NCI-H187 treated with DMSO at 0.1 percent for 48 hours (cell line): ENCODE measurements at places on chromosomes 4 and X.

GRCh38 chr4:144808034-144808433, 162.1 kb downstream of the HHIP start:
- DNase-seq = no peak

GRCh38 chr4:168667376-168667775, 170.5 kb downstream of the PALLD start:
- no peak for DNase-seq

DNA sequence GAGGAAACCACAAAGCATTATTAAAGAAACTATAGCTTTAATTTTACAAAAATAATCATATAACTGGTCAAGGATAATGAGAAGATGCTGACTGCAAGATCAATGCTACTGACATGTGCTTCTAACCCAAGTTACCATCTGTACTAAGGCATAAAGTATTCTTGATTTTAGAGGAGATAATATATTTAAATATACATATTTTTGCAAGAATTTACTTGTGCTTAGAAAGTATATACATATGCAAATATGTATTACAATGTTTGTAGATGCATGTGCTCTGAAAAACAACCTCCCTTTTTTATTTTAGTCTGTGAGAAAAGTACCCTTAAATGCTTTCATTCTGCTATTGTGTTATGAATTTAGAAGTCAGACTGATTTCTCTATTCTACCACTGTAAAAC, 740.7 kb upstream of the SLIT2 start:
- no peak for DNase-seq

DNA sequence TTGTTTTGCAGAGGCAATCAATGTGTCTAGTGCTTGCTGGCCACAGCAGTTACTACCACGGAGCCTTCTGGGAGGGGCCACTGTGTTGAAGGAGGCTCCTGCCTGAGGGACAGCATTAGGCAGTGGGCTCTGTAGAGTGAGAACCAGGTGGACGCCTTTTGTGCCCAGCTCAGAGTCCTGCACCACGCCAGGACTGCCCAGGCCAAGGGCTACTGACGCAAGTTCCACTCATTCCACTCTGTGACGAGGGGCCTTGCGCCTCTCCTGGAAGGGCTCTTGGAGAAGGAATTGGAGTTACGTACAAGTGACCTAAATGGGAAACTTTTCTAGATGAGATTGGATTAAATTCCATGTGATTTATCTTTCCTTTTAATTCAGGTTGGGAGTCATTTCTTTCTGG, 102.8 kb upstream of the MAGEE2 start:
- DNase-seq = no peak

GRCh38 chrX:102515975-102516941, at the start of gene TMSB15A:
TSS of gene TMSB15A (minus strand) at chrX:102516739.
- peak; percentile 6 for DNase-seq

- no peak for DNase-seq
Measured at GRCh38 chr4:5389756-5390310, 318.5 kb downstream of the EVC2 start.

DNA sequence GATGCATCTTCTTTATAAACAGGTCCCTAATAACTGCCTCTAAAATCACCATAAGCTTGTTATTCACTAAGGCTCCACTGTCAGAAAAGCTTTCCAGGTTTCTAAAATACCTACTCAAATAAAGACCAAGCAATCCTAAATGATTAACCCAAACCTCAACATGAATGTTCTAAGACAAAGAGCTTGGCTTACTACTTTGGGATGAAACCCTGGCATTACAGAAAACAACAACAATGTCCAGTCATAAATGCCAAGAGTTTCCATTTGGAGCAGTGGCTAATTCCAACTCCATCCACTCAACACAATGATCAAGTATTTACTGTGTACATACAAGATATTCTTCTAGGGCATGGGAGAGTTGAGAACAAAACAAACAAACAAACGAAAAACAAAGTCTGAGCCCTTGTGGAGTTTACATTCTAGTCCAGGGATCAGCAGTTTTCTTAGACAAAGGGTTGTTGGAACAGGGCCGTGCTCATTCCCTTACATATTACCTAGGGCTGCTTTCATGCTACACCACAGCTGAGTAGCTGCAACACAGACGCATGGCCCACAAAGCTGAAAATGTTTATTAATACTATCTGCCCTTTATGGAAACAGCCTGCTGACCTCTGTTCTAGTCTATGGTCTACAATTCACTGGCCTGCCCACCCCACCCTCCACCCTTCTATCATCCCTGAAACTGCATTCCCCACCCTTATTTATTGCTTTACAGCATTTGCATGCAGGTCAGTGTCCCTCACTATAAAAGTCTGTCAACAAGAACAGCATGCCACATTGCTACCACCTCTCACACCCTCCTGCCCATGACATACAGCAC, 23.7 kb downstream of the ABCG2 start:
- DNase-seq = no peak

GRCh38 chrX:40808203-40808602, 72.9 kb upstream of the MED14 start:
- no peak for DNase-seq

DNA sequence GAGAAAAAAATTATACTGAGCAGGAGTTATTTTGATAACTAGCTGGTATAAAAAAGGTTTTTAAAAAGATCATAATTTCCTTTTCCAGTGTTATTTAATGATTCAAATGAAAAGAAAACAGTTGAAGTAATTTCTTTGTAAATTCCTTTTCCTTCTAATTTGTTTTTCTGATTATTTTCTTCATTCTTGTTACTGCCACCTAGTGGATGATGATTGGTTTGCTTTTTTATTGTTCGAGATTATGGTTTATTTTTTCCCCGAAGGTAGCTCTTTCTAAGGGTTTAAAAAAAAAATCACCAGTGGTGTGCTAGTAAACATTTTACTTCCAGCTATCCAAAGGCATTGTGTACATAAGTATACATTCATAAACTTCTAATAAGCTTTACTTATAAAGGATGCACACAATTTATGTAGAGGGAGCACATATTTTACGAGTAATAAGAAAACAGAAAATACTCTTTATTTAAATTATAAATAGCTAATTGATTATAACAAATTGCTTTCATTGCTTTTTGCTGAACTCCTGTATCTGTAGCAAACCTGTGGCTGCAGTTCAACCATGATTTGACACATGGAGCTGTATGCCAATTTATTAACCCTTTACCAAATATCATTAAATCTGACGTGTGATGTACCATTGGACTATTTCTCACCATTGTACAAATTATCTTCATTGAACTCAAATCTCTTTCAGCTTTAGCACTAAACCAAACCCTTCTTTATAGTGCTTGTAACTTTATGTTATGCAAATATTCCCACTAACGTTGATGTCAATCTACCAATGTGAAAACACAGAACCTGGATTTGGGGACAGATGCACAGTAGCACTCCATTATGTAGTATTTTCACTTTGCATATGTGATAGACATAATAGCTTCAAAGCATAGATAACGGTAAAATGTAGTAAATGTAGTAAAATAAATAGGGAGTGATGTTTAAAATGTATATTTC, 97.8 kb upstream of the ANK2 start:
- no peak for DNase-seq

DNA sequence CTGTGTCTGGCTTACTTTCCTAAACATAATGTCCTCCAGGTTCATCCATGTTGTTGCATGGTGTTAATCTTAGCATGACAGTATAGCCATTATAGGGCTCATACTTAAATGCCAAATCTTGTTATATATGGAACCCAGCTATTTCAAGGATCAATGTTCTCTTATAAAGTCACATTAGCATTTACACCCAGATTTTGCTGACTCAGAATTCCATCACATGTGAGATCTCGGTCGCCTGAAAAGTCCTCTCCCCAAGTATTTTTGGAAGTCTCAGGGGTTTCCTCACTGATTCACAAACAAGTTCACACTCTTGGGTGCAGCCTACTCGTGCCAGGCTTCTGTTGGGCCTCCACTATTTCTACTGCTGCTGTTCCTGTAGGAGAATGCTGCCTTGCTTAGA, 19.9 kb upstream of the C4orf51 start:
- DNase-seq = no peak

- DNase-seq = no peak
Measured at GRCh38 chr4:149896432-149896831, 80.8 kb upstream of the IQCM start.

GRCh38 chr4:116064331-116064730, 950.9 kb upstream of the NDST4 start:
- no peak for DNase-seq

DNA sequence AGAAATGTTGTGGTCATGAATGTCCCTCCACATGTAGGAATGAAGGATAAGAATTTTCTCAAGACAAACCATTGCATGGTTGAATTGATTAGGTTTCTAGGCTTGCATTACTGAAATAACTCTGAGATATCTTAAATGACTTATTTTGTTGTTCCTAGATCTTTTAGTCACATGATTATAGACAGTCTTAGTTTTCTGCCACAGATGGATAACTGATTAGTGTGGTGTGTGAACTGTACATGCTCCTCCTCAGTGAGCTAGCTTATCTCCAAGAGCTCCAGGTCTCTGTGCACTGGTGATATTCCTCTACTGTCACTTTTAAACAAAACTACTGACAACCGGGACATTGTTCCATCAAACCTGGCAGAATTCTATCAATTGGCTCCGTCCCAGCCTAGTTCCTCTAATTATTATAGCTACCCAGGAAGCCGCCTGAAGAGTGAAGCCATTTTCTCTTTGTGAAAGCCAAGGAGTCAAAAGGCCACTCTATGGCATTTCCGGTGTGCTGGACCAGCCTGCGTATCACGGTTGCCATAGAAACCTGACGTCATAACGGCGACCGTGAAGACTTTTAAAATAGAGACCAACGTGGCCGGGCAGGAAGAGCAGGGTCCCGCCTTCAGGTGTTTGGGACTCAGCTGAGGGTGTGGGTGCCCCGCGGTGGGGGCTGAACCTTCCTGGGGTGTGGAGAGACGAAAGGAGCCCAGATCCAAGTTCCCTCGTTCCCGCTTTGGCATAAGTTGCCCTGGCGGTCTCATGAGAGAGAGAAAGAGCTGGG, 28.1 kb downstream of the BEX3 start:
- no peak for DNase-seq

GRCh38 chrX:32749070-32749469, 462.3 kb downstream of the DMD start:
- DNase-seq = no peak

GRCh38 chrX:107971636-107972035, 10.5 kb downstream of the TEX13B start:
- no peak for DNase-seq

DNA sequence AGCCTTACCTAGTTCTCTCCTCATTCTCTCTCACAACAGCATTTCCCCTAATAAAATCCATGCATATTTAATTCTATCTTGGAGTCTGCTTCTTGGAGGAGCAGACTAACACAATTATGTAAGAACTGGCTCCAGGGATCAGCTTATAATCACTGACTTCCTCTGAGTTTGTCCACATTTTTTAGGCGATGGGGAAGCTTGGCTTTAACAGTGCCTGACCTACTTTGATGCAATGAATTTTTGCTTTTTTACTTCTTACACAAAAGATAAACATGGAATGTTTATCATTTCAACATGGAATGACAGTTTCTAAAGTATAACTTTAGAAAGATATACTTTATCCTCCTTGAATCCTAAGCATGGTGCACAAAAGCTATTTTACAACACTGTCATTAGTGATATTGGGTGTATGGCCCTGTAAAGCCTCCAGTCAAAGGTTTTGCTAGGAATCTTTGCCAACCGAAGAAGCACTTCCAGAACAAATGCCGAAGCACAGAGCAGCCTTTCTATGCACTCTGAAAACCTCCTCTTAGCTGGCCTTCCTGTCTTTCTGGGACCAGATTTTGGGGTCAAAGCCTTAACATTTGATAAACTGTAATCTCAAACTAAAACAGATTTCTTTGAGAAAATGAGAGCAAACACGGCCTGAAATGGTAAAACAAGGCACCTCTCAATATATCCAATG, 736 bp downstream of the BDH2 start:
- DNase-seq = no peak

- DNase-seq = no peak
Measured at GRCh38 chr4:21077967-21078366, 377.7 kb downstream of the PACRGL start.

- no peak for DNase-seq
Measured at GRCh38 chr4:36277533-36277932, 3.9 kb upstream of the DTHD1 start.

GRCh38 chr4:104966349-104967033, 180.2 kb upstream of the TET2 start:
- no peak for DNase-seq

DNA sequence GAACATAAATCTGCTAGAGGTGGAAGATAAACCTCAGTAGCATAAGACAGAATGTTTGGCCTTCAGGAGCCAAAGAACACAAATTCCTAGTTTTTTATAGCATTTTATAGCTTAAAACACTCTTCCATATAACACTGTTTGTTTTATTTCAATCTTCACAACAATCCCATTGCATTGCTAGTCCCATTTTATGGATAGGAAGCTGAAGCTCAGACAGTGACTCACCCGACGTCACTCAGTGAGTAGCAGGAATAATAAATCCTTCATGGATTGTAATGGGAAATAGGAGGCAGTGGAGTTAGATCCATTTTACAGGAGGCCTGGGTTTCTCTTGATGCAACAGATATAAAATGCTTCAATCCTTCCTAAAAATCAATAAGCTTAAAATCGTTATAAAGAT, 217.5 kb downstream of the RAB28 start:
- DNase-seq = no peak

- no peak for DNase-seq
Measured at GRCh38 chrX:40174001-40174853, 76.5 kb upstream of the BCOR start.

GRCh38 chr4:31417040-31417439, 696.9 kb downstream of the PCDH7 start:
- DNase-seq = no peak

DNA sequence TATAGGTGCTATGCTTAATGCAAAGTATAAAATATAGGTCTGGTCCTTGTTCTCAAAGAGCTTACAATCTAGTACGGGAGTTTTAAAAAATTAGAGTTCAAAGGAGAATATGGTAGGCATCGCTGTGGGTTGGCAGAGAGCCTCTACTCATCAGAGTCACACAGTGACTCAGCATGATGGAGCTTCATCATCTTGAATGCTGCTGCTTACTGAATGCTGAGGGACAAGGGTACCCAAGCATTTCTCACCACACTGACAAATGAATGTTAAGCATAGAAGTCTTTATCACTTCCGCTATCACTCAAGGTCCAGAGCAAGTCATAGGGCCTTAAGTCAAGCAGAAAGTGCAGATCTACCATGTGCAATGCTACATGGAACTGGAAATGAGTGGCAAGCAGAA, 268.6 kb upstream of the IGFBP7 start:
- no peak for DNase-seq

GRCh38 chr4:93828995-93829819, 654 bp downstream of the ATOH1 start:
- no peak for DNase-seq

DNA sequence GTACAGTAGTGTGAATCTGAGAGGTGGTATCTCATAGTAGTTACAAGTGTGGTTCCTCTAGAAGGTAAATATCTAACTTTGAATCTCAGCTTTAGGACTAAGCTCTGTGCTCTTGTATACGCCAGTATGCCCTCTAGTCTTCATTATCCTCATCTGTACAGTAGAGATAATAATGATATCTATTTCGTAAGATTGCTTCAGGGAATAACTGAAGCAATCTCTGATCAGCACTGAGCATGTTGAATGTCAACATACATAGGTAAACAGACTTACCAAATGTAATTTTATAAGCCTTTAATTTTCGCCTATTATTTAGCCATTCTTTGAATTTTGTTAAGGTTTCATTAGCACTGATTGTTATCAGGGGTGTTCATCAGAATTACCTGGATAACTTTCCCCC, 175.2 kb upstream of the ANKRD50 start:
- DNase-seq = no peak

- no peak for DNase-seq
Measured at GRCh38 chr4:137794764-137795254, 262.5 kb upstream of the PCDH18 start.

- no peak for DNase-seq
Measured at GRCh38 chr4:8769645-8770517, 101.8 kb downstream of the HMX1 start.
